Muscle of leg (tissue), 16 donors: ENCODE measurements at places on chromosomes 4 and X. TPM values are rescaled to one million over a fixed set of nuclear protein-coding genes. Genes with fewer than 3 reads are reported as not detected.

Gene SPARCL1
- total RNA-seq = 314 TPM

Gene SLC16A2
- 18.9 TPM for total RNA-seq

Gene KCNIP4
- total RNA-seq = 0.44 TPM

Gene DRP2
- total RNA-seq = 1.6 TPM

Gene MEPE
- not detected for total RNA-seq

Gene XAGE2
- 0.27 TPM for total RNA-seq

Gene AKAP14
- not detected for total RNA-seq

Gene ZNF157
- total RNA-seq = 0.35 TPM

Gene PGAM4
- total RNA-seq = 0.13 TPM

Gene LAP3
- total RNA-seq = 47.7 TPM

Gene DUX4
- total RNA-seq = not detected

Gene SLC38A5
- total RNA-seq = 4.2 TPM

Gene VEGFC
- total RNA-seq = 5.1 TPM

Gene UNC5C
- 0.75 TPM for total RNA-seq

Gene SMARCA1
- 75.3 TPM for total RNA-seq

Gene MAGEA8
- not detected for total RNA-seq

Gene GIMD1
- not detected for total RNA-seq

Gene ACSL4
- 21.1 TPM for total RNA-seq

Gene USP51
- total RNA-seq = 4.1 TPM

Gene ALPK1
- 8.7 TPM for total RNA-seq

Gene KLHL13
- total RNA-seq = 47.1 TPM

Gene MAGEA9B
- not detected for total RNA-seq

Gene XAGE1A
- not detected for total RNA-seq

Gene AWAT2
- not detected for total RNA-seq

Gene HHIP
- total RNA-seq = 3.5 TPM

Gene BMX
- 2.2 TPM for total RNA-seq

Gene CABS1
- not detected for total RNA-seq

Gene KCNE5
- total RNA-seq = 27.6 TPM

Gene MAOA
- total RNA-seq = 0.44 TPM

Gene CLDN2
- total RNA-seq = 0.09 TPM

Gene PFKFB1
- total RNA-seq = 0.35 TPM

Gene TMEM271
- total RNA-seq = 0.04 TPM

Gene CAPN6
- total RNA-seq = 253 TPM

Gene COQ2
- total RNA-seq = 9.5 TPM

Gene MTNR1A
- total RNA-seq = 0.13 TPM
